Left renal pelvis (tissue), 4 donors: ENCODE measurements at places on chromosomes 11 and 22. TPM values are rescaled to one million over a fixed set of nuclear protein-coding genes. Genes with fewer than 3 reads are reported as not detected.

CTSF gene
- polyA plus RNA-seq: 102 TPM

LDLRAD3 gene
- 27.8 TPM for polyA plus RNA-seq

FOLR1 gene
- 47.4 TPM for polyA plus RNA-seq

RAD9A gene
- 16.6 TPM for polyA plus RNA-seq

PANX3 gene
- polyA plus RNA-seq: not detected

DNA sequence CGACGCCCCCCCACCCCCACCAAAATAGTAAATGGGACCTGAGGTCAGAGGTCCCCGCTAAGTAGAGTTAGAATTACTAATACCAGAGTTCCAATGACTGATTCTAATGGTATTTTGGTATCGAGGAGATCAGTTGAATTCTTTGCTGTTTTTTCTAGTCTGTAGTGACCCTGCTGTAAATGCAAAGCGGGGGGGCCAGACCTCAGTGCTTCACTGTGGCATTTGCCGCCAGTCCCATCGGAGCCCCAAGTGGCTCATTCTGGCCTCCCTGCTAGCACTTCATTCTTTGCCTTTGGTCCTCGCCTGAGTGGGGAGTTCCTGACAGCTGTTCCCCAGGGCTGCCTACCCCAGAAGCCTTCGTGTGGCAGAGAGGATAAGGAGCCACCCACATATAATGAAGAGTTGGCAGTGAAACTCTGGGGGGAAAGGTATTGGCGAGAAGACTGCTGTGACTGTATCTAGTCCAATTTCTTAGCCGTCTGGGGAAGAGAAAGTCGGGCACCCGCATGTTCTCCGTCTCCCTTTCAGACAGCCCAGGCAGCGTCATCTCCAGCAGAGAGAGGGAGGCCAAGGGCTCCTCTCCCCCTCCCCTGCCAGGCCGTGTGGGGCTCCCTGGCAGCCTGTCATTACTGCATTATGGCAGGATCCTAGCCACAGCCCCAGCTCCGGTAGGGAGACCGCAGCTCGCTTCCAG is 19.4 kb upstream of the CABP7 start:
- no peak for DNase-seq

DNA sequence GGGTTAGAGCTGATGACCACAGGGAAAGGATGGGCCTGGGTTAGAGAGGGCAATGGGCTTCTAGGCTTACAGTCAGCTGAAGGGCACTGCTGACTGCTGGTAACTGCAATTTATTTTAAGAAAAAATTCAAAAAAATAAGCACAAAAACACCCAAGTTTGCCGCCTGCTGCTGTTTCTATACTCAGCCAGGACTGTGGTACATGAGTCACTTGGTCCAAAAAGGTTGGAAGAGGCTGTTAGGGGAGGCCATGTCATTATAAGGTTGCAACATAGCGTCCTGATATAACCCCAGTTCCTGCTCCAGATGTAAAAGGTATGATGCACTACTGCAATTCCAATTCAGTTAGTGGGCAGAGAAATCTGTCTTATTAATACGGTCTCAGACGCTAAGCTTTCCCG is 98.9 kb downstream of the ETS1 start:
- no peak for DNase-seq

DNA sequence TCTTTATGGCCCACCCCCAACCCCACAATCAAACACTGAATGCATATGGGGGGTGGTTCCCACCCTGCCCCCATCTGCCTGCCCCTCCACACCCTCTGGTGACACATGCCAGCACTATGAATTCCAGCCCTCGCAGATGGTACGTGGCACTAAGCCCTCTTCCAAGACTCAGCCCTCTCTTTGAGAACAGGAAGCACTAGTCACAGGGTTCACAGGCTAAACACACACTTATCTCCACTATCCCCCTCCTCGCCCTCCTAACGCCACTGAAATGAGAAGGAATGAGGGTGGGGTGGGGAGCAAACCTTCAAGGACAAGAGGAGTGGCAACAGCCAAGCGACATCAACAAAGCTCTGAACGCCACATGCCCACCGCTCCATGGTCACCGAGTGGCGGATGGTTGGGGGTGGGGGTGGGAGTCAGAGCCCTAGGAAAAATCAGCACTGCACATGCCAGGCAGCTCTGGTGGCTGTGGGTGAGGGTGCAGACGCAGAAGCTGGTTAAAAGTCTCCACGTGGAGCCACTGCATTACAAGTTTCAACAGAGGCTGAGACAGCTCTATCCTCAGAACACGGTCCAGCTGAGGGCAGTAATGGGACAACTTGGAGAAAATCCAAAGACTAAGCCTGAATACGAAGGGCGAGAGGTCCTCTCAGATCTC is 33.6 kb downstream of the TMEM184B start:
- DNase-seq: no peak
